ENCODE measurements at places on chromosomes 4 and X.

GRCh38 chr4:71545168-71545567 lies 206.3 kb downstream of the SLC4A4 start:
- H3K27ac ChIP-seq = no peak overlapping the region
- peaks cover 2% of the 10 kb centered on the region for H3K27me3 ChIP-seq
- H3K36me3 ChIP-seq = no peaks in the 10 kb centered on the region
- no peaks in the 10 kb centered on the region for H3K4me1 ChIP-seq
- no peak overlapping the region for H3K4me3 ChIP-seq
- no peak for DNase-seq

DNA sequence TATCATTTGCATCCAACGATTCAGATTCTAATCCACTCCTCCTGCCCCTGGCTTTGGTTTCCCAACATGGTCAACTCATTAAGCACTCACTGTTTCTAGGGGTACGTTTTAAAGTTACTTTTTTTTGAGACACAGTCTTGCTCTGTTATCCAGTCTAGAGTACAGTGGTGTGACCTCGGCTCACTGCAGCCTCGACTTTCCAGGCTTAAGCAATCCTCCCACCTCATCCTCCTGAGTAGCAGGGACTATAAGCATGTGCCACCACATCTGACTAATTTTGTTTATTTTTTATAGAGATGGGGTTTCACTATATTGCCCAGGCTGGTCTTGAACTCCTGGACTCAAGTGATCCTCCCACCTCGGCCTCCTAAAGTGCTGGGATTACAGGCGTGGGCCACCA lies 48.9 kb downstream of the TMEM156 start:
- H3K36me3 ChIP-seq = peaks cover 4% of the 10 kb centered on the region
- H3K27ac ChIP-seq = no peak overlapping the region
- H3K4me3 ChIP-seq = no peak overlapping the region
- DNase-seq = no peak
- peaks cover 3% of the 10 kb centered on the region for H3K4me1 ChIP-seq

DNA sequence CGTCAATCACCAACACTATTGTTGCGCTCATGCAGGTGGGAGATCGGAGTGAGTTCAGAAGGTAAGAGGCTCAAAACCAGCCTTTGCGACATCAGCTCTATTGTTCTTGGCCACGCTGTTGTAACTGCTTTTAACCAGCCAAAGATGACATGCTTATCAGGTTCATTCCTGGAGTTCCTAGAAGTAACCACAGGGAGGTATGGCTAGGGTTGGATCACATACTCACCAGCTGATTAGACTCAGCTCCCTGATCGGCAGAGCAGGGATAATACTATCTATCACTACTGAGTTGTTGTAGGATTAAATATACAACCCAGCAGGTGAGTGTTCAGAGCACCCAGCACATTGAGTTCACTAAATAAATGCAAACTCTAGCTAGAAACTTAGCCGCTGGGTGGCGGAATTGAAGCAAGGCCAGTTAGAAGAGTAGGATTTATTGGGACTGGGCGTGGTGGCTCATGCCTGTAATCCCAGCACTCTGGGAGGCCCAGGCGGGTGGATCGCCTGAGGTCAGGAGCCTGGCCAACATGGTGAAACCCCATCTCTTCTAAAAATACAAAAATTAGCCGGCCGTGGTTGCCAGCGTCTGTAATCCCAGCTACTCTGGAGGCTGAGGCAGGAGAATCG lies 12.4 kb downstream of the SLC34A2 start:
- H3K27ac ChIP-seq = no peak overlapping the region
- H3K36me3 ChIP-seq = no peaks in the 10 kb centered on the region
- H3K4me1 ChIP-seq = no peaks in the 10 kb centered on the region
- no peak for DNase-seq
- no peak overlapping the region for H3K4me3 ChIP-seq
- H3K27me3 ChIP-seq = no peaks in the 10 kb centered on the region

DNA sequence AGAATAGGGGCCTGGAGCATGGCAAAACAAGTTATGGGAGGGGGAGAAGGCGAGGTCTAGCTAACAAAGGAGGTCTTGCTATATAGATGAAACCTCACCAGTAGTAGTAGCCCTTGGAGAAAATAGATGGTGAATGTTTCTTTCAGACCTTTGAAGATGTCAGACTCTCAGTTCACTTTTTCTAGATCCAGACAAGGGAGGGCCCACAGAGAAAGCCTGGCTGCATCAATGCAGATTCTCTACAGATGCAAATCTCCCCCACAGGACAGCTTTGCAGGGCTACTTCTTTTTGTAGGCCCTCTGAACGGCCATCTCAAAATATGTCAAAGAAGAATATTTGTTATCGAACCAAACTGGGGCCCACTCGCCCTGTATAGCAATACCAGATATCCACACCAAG lies 159.7 kb downstream of the ANK2 start:
- H3K27ac ChIP-seq = no peak overlapping the region
- DNase-seq = no peak
- no peak overlapping the region for H3K4me3 ChIP-seq
- H3K4me1 ChIP-seq = no peaks in the 10 kb centered on the region
- H3K27me3 ChIP-seq = no peaks in the 10 kb centered on the region

Measured in effector memory CD4-positive, alpha-beta T cell (primary cell).